Activated T-helper 2 cell treated with anti-CD3 and anti-CD28 coated beads, Interferon-gamma antibody, Interleukin-2, Interleukin-4, amounts not matched to agents 10 μg/mL and 5 μg/mL and 100 μg/mL, durations not matched to agents 14 hours and 24 hours and 36 hours (primary cell): ENCODE measurements at places on chromosomes 11 and 22.
A peak's percentile ranks its signal among the peaks of the same experiment; 100 is the strongest.

- no peak overlapping the region for H3K4me3 ChIP-seq
- peaks cover 3% of the 10 kb centered on the region for H3K4me1 ChIP-seq
- H3K36me3 ChIP-seq, result no peaks in the 10 kb centered on the region
- peaks cover 13% of the 10 kb centered on the region for H3K27me3 ChIP-seq
These were observed 7.8 kb downstream of the DNAJB13 start for GRCh38 chr11:73958521-73959141.

DNA sequence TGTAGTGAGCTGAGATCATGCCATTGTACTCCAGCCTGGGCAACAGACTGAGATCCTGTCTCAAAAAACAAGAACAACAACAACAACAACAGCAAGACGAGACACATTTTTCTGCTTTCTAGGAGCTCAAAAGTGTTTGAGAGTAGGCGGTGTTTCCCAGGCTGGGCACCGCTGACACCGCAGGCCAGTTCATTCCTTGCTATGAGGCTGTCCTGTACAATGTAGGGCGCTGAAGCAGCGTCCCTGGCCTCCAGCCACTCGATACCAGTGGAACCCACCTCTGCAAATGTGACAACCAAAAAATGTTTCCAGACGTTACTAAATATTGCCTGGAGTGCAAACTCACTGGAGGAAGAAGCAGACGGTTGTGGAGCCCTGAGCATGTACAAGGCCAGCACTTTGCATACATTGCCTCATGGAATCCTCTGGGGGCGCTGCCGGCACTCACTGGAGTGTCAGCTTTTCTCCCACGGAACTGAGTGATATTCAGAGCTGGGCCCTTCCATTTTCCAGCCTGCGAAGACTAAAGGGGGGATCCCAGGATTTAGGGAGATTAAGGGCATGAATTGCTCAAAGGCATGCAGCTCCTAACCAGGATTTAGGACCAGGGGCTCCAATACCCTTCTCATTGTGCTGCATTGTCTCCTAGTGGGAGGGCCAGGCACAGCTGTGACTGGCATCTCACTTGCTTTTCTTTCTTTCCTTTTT lies 5.8 kb upstream of the MIEF1 start:
- no peak overlapping the region for H3K27ac ChIP-seq
- no peaks in the 10 kb centered on the region for H3K36me3 ChIP-seq
- H3K27me3 ChIP-seq, result no peaks in the 10 kb centered on the region
- H3K4me1 ChIP-seq, result peaks cover 8% of the 10 kb centered on the region
- DNase-seq, result peak; percentile 43

GRCh38 chr22:37776639-37777005 lies 31.1 kb upstream of the GCAT start:
- H3K27me3 ChIP-seq, result no peaks in the 10 kb centered on the region
- H3K27ac ChIP-seq, result no peak overlapping the region
- peaks cover 9% of the 10 kb centered on the region for H3K36me3 ChIP-seq
- DNase-seq, result no peak
- no peak overlapping the region for H3K4me3 ChIP-seq
- H3K4me1 ChIP-seq, result no peaks in the 10 kb centered on the region

GRCh38 chr11:46291441-46292150 lies 14.1 kb downstream of the CREB3L1 start:
- H3K27me3 ChIP-seq, result peaks cover 21% of the 10 kb centered on the region
- no peak overlapping the region for H3K27ac ChIP-seq
- H3K4me1 ChIP-seq, result peaks cover 7% of the 10 kb centered on the region
- no peak for DNase-seq

GRCh38 chr11:94794287-94795168 lies 26.4 kb downstream of the AMOTL1 start:
- H3K27ac ChIP-seq, result no peak overlapping the region
- DNase-seq, result no peak
- no peak overlapping the region for H3K4me3 ChIP-seq
- no peaks in the 10 kb centered on the region for H3K36me3 ChIP-seq
- H3K4me1 ChIP-seq, result no peaks in the 10 kb centered on the region

- no peak for DNase-seq
- H3K27ac ChIP-seq, result no peak overlapping the region
- H3K4me3 ChIP-seq, result no peak overlapping the region
- no peaks in the 10 kb centered on the region for H3K36me3 ChIP-seq
- no peaks in the 10 kb centered on the region for H3K4me1 ChIP-seq
These were observed 22.2 kb downstream of the MRGPRG start for GRCh38 chr11:3196161-3197043.

DNA sequence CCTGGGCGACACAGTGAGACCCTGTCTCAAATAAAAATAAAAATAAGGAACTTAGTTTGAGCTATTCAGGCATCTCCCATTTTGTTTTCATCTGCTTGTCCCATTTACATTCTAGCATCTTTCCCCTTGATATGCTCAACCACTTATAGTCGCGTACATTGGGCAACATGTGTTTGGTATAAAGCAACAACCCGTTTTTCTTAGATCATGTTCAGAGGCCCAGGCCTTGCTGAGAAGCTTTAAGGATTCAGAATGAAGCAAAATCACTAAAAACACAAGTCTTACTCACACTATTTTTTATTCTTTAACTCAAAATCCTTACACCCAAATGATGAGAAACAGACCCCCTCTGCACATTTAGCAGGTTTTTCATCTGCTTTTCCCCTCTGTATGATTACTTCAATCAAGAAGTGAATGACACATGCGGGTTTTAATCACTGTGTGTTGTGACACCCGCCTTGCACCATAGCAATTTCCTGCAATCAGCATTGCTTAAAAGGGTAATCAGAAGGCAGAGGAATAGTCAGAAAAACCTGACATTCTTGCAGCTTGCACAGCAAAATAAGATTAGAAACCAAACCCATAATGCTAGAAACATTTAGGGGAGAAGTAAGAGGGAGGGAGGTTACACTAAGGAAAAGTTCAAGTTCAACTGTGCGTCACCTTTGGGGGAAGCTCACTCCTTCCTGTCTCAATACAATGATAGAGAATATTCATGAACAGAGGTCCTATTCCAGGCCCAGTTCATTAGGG lies 25.9 kb downstream of the ALG9 start:
- H3K4me1 ChIP-seq, result peaks cover 5% of the 10 kb centered on the region
- no peak overlapping the region for H3K4me3 ChIP-seq
- H3K27ac ChIP-seq, result no peak overlapping the region
- DNase-seq, result no peak
- H3K36me3 ChIP-seq, result peaks cover 30% of the 10 kb centered on the region

DNA sequence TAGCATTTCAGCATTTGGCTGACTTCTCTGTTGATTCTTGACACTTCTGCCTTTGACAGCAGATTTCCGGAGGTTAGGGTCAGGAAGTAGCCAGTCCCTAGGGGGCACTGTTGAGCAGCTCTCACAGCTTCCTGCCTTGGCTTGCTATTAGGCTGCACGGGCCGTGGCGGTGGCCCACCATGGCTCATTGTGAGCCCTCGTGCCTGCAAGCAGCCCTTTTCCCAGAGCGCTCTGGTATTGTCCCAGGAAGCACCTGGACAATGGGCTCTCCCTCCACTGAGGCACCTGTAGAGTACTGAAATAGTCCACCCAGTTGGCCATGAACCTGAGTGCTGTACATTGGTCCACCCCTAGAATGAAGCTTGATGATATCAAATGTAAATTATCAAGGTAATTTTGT lies 100.2 kb upstream of the GAL start:
- no peaks in the 10 kb centered on the region for H3K27me3 ChIP-seq
- no peak overlapping the region for H3K4me3 ChIP-seq
- no peak overlapping the region for H3K27ac ChIP-seq
- H3K36me3 ChIP-seq, result peaks cover 63% of the 10 kb centered on the region
- peaks cover 15% of the 10 kb centered on the region for H3K4me1 ChIP-seq

DNA sequence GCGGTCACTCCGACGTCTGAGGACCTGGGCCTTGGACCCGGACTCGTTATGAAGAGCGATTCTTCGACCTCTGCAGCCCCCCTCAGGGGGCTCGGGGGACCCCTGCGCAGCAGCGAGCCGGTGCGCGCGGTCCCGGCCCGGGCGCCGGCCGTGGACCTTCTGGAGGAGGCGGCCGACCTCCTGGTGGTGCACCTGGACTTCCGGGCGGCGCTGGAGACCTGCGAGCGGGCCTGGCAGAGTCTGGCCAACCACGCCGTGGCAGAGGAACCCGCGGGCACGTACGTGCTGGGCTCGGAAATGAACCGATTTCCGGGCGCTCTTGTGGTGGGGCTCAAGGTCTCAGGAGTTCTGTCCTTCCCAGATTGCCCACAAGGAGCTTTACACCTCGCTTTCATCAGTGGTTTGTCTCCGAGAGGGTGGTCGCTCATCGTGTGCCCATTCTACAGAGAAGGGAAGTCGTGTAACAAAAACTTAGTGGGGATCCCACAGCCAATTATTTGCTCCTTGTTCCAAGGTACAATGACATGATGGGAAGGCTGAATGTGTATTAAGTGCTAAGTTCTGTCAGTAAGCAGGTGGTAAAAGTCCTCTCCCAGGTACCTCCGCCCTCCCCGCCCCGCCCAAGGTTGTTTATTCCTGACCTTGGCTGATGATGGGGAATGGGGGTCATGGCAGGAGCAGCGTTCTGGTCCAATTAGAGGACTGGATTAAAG lies 695 bp downstream of the PEX26 start:
- peaks cover 44% of the 10 kb centered on the region for H3K4me1 ChIP-seq
- H3K27me3 ChIP-seq, result no peaks in the 10 kb centered on the region
- H3K4me3 ChIP-seq, result peak overlapping the region; percentile 93
- H3K27ac ChIP-seq, result peak overlapping the region; percentile 96

DNA sequence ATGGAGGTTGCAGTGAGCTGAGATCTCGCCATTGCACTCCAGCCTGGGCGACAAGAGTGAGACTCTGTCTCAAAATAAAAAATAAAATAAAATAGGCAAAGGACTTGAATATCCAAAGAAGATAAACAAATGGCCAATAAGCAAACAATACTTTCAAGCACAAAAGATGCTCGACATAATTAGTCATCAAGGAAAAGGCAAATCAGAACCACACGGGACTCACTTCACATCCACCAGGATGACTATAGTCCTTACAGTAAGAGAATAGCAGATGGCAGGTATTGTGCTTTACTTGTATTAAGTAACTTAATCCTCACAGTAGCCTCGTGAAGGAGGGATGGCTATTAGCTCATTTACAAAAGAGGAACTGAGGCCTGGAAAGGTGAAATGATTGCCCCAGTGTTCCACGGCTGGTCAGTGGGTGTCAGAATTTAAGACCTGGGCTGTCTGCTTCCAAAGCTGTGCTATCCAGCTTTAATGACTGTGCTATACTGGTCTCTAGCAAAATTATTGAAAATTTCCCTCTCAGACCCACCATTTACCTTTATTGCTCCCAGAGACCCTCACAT lies 40.2 kb upstream of the RBFOX2 start:
- no peak overlapping the region for H3K4me3 ChIP-seq
- H3K27me3 ChIP-seq, result peaks cover 4% of the 10 kb centered on the region
- no peak for DNase-seq

GRCh38 chr22:28779833-28780232 lies 7.3 kb downstream of the CCDC117 start:
- no peak for DNase-seq
- H3K4me3 ChIP-seq, result no peak overlapping the region
- peaks cover 68% of the 10 kb centered on the region for H3K36me3 ChIP-seq

GRCh38 chr11:122756417-122756816 lies 81.9 kb upstream of the CRTAM start:
- H3K4me1 ChIP-seq, result peaks cover 36% of the 10 kb centered on the region
- H3K27me3 ChIP-seq, result peaks cover 5% of the 10 kb centered on the region
- H3K36me3 ChIP-seq, result no peaks in the 10 kb centered on the region
- no peak overlapping the region for H3K27ac ChIP-seq
- peak; percentile 27 for DNase-seq
- no peak overlapping the region for H3K4me3 ChIP-seq

- H3K27ac ChIP-seq, result peak overlapping the region; percentile 17
- H3K36me3 ChIP-seq, result no peaks in the 10 kb centered on the region
- H3K4me1 ChIP-seq, result peaks cover 13% of the 10 kb centered on the region
- DNase-seq, result peak; percentile 55
- H3K27me3 ChIP-seq, result no peaks in the 10 kb centered on the region
- peak overlapping the region; percentile 45 for H3K4me3 ChIP-seq
These were observed 15.8 kb downstream of the TMEM258 start for GRCh38 chr11:61776561-61777075.

DNA sequence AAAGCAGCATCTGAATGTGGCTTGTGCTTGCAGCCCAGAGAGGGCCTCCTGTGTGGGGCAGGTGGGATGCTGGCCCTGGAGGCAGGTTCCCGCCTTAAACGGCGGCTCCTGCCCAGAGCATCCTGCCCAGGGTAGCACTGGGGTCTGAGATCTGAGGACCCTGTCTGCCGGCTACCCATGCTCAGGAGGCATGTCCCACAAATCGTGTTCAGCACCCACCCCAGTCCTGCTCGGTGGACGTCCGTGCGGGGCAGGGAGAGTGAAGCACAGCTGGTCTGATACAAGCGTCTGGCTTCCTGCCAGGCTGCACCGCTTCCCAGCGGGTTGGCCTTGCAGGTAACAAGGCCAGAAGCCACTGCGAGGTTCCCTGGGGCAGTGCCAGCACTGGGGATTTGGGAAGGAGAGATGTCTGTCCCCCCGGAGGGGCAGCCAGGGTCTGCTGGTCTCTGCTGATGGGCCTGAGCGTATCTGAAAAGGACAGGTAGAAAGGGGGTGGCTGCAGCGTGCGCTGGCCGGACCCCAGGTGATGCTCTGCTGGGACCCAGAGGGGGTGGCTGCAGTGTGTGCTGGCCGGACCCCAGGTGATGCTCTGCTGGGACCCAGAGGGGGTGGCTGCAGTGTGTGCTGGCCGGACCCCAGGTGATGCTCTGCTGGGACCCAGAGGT lies 3.6 kb downstream of the TRABD start:
- H3K27ac ChIP-seq, result peak overlapping the region; percentile 95
- H3K27me3 ChIP-seq, result no peaks in the 10 kb centered on the region
- H3K36me3 ChIP-seq, result peaks cover 24% of the 10 kb centered on the region
- H3K4me3 ChIP-seq, result peak overlapping the region; percentile 84

GRCh38 chr11:35856756-35857155 lies 87.1 kb upstream of the LDLRAD3 start:
- H3K4me1 ChIP-seq, result no peaks in the 10 kb centered on the region
- no peak for DNase-seq
- peaks cover 3% of the 10 kb centered on the region for H3K27me3 ChIP-seq
- H3K36me3 ChIP-seq, result no peaks in the 10 kb centered on the region

- H3K4me3 ChIP-seq, result no peak overlapping the region
- no peak for DNase-seq
- no peaks in the 10 kb centered on the region for H3K36me3 ChIP-seq
These were observed 198.8 kb downstream of the FAT3 start for GRCh38 chr11:92423115-92424034.

DNA sequence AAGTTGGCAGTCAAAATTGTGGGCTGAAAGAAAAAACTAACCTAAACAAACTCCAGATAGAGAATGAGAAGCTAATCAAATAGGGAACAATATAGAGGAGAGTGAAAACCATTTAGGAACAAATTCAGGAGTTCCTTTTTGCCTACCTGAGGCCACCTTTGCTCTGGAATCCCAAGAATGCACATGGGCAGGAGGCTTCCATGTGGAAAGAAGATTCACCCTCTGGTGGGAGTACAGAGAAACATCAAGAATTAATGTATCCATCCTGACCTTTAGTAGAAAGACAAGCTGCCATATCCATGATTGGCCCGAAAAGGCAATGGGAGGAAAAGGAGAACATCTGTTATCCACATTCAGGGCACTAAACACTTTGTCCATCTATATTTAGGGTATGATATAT lies 35.0 kb upstream of the MRGPRX1 start:
- DNase-seq, result no peak
- peaks cover 3% of the 10 kb centered on the region for H3K27me3 ChIP-seq
- H3K36me3 ChIP-seq, result no peaks in the 10 kb centered on the region
